ENCODE measurements at places on chromosomes 4 and X. TPM values are rescaled to one million over a fixed set of nuclear protein-coding genes. Genes with fewer than 3 reads are reported as not detected.
A peak's percentile ranks its signal among the peaks of the same experiment; 100 is the strongest.

Gene CT55
- total RNA-seq: not detected

Gene GDPD2
- total RNA-seq: not detected

Gene LEF1
- 16.6 TPM for total RNA-seq

Gene MAGEA2
- total RNA-seq: 6.1 TPM

Gene ADGRL3
- total RNA-seq: 29.6 TPM

Gene STATH
- not detected for total RNA-seq

GRCh38 chr4:183200453-183200852 lies 101.4 kb downstream of the WWC2 start:
- no peaks in the 10 kb centered on the region for H3K27me3 ChIP-seq
- DNase-seq: peak; percentile 94
- peak overlapping the region; percentile 15 for H3K27ac ChIP-seq
- no peaks in the 10 kb centered on the region for H3K36me3 ChIP-seq
- H3K4me3 ChIP-seq: no peak overlapping the region

DNA sequence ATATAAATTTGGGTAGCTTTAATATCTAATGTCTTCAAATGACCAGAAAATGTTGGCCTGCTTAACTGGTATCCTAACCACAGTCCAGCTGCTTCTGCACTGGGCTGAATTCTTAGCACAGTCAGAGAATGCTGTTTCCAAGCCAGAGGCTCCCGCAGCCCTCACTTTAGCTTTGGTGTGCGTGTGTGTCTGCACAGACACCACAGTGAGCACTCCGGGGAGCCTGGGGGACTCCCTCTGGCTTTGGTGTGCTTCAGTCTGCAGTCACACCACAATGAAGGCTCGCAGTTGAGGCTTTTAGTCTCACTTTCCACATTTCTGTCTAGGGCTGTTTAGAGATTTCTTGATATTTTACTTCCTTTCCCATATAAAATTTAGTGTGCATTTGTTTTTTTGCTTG lies 53.6 kb downstream of the APOO start:
- no peaks in the 10 kb centered on the region for H3K27me3 ChIP-seq
- DNase-seq: peak; percentile 32
- H3K4me1 ChIP-seq: no peaks in the 10 kb centered on the region
- H3K27ac ChIP-seq: no peak overlapping the region
- H3K36me3 ChIP-seq: no peaks in the 10 kb centered on the region

- H3K4me1 ChIP-seq: no peaks in the 10 kb centered on the region
- H3K4me3 ChIP-seq: no peak within 1 kb of the TSS
- no peak within 1 kb of the TSS for H3K27ac ChIP-seq
- no peak for DNase-seq
- H3K36me3 ChIP-seq: no peaks in the 10 kb centered on the region
Observed at GRCh38 chrX:79366873-79367749, at the start of gene ITM2A. Gene ITM2A, minus strand, starts transcription at chrX:79367334. Its CDS starts 119 bp downstream, at chrX:79367215.
